DMS79 (cell line): ENCODE measurements at places on chromosomes 3 and 15.

DNA sequence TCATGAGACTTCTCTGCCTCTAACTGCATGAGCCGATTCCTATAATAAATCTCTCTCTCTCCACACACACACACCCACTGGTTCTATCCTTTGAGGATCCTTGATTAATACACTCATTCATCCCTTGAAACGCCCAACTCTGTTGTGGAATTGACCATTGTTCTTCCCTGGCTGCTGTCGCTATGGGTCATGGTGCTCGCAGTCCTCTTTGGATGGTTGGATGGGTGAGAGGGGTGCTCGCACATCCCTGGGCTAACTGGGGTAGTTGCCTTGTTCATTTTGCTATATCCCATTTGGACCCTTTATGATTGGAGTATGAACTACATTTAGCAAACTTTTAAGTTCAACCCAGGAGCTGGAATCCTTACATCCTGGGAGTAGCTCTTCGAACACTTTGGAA is 33.9 kb upstream of the MYZAP start:
- DNase-seq: no peak

DNA sequence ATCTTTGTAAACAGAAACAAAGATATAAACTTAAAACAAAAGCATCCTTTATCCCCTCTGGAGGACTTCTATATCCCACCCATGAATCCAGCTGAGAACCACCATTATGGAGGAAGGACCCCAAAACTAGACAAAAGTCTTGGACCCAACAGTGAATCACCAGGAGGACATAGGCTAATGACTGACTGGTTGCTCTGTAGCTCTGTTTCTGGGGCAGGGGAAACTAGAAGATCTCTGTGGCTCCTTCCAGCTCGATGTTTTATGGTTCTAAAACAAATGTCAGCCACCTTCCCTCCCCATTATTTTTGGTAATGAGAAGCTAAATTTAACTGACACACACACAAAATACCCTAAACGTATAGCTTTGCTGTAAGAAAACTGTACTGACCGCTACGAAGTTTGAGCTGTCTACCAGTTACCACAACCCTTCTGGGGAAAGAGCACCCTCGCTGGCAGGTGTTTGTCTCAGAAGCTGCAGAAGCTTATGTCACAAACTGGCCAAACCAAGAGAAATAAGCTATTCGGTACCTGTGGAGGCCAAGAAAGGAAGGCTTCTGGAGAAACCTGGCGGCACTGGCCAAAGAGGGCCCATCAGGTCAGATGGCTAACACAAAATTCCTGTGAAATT is 36.4 kb downstream of the MB21D2 start:
- no peak for DNase-seq

DNA sequence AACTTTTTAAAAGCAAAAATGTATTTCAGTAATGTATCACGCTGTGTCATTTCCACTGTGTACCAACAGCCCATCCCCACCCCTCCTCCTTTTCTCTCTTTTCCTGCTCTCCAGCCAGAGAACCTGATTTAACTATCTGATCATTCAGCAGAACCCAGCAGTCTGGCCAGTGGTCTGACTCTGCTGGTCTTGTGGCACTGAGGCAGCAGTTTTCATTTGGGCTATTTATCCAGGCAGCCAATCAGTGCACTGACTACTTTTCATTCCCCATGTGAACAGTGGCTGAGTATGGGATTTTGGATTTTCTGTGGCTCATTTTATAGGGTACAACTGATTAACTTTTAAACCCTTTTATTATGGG is 56.3 kb downstream of the GPR171 start:
- DNase-seq: no peak

- DNase-seq: no peak
Measured at GRCh38 chr15:31359702-31360111, 33.1 kb downstream of the KLF13 start.

DNA sequence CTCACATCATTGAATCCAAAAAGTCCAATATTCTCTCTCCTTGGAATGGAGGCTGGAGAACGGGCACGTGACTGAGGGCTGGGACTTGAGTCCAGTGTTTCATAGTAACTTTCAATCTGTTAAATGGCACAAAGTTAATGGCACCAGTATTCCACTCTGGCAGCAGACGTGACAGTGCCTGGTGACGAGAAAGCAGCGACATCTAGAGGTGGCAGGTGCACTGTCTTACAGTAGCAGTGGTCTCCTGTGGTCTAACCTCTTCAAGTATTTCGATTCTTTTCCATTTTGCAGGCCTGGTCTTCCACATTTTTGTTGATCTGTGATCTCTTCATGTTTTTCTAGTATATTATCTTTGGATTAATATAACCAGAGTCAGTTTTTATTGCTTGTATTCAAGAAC is 107.1 kb downstream of the OXSM start:
- no peak for DNase-seq

DNA sequence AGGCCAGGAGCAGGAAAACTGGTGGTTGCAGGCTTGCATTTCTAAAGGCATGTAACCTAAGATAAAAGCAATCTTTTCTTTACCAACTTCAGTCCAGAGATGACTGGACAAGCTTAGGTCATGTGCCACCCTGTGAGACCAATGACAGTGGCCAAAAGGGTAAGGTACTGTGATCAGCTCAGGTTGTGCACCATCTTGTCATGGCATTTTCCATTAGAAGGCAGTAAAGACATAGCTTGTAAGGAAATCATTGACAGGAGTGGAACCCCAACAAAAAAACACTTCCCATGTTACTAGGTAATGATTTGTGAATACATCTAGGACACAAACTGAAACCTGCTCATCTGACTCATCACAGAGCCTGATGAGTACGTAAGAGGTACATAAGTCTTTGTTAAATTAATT is 35.2 kb downstream of the SSR3 start:
- DNase-seq: no peak

DNA sequence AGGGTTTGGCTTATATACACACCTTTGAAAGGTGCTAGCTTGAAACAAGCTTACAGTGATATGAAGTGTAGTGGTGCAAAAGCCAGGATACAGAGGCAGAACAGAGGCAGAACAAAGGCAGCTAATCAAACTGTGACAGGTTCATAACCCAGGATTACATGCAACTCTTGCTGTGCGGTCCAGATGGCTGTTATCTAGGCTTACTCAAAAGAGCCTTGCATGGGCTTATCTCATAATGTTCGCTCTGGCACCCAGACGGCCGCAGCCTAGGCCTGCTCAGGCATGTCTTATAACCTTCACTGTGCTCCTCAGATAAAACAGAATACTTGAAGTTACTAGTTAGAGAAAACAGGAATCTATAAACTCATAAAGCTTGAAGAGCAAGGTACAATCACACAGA is 22.8 kb upstream of the NOX5 start:
- peak; percentile 10 for DNase-seq

DNA sequence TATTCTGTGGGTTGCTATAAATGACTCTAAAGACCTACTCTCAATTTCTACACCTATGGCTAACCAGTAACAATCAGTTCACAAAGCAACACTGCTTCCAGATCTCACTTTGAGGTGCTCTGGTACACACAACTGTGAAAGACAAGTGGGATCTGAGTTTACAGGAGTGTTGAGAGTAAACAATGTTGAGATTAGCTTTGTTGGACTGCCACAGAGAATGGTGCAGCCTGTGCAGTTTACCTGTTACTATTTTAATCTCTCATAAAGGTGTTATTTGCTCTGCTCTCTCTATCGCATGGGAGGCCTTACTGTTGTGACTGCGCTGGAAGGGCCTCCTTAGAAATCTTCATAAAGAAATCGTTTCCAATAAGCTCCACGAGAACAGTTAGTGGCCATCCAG is 112.0 kb downstream of the SOX2 start:
- DNase-seq: no peak

GRCh38 chr3:130395331-130395730 is 49.9 kb downstream of the COL6A5 start:
- no peak for DNase-seq

GRCh38 chr3:33144433-33144832 is 30.6 kb downstream of the CRTAP start:
- no peak for DNase-seq

GRCh38 chr15:46409841-46410301 is 775.0 kb downstream of the SQOR start:
- DNase-seq: no peak

DNA sequence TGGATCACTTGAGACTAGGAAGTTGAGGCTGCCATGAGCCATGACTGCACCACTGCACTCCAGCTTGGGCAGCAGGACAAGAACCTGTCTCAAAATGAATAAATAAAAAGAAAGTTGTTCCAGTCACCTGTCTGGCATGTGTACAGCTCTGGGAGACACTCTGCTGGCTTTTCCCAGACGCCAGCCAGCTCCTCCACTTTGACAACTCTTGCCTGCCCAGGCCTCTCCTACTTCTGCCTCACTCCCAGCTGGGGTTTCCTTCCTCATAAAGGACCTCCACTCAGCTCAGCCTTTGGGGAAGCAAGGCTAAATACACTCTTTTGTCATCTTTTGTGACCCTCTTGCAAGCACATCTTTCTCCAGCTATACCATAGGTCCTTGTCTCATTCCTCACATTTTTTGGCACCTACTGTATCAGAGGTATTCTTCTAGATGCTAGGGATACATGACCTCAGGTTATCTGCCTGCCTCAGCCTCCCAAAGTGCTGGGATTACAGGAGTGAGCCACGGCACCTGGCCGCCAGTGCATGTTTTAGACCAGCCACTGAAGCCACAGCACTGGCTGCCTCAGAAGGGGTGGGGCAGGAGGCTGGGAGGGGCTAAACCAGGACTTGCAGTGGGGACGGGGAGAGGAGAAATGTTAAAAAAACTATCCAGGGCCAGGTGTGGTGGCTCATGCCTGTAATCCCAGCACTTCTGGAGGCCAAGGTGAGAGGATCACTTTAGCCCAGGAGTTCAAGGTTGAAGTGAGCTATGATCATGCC is 10.0 kb upstream of the ELP6 start:
- no peak for DNase-seq

- DNase-seq: no peak
Measured at GRCh38 chr3:65493371-65493882, 545.3 kb downstream of the MAGI1 start.

- DNase-seq: no peak
Measured at GRCh38 chr3:32620611-32621310, 50.1 kb upstream of the DYNC1LI1 start.

DNA sequence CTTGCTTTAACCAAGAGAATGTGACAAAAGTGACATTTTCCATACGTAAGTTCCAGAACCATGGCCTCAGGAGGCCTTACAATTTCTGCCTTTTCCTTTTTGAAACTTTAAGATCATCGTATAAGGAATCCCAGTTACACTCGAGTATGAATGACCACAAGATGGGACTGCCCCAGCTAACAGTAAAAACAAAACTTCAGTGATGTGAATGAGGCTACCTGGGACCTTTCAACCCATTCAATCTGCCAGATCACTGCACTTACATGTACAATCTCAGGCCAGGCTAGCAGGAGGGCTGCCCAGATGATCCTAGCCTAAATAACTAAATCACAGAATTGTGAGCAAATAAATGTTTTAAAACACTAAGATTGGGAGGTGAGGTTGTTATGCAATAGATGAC is 328.8 kb downstream of the CNTN6 start:
- DNase-seq: no peak

- no peak for DNase-seq
Measured at GRCh38 chr15:100725121-100726069, 123.0 kb downstream of the ASB7 start.

DNA sequence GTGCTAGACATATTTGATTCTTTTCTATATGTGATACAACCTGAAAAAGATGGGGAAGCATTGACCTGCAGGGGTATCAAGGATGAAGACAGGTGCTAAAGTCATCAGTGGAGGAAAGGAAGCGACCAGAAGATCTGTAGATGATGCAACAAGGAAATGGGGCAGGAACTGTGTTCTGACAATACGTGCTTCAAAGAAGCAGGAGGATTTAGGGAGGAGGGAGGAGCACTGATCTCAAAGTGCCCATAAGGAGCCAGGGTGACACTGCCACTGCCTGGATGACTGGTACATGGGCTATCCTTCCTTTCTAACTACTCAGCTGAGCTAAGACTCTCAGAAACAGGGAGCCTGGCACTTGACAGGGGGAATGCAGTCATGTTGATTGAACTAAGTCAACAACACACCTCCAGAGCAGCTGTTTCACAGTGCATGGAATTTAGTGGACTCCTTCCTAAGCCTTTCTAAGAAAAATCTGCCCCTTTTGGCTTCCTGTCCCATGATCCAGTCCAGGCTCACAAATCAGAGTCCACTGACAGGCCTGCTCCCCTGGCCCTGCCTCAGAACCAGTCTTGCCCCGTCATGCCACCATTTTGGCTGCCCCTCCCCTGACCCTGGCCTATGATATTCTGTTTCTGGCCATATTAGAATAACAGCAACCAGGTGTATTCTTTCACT is 12.0 kb downstream of the LYSMD4 start:
- no peak for DNase-seq

GRCh38 chr15:28998511-28998910 is 112.7 kb downstream of the APBA2 start:
- DNase-seq: no peak

- DNase-seq: no peak
Measured at GRCh38 chr15:75123395-75123794, 78.3 kb upstream of the C15orf39 start.

- DNase-seq: no peak
Measured at GRCh38 chr3:112735926-112736325, 95.0 kb upstream of the CCDC80 start.

- DNase-seq: no peak
Measured at GRCh38 chr3:107637416-107638183, 114.8 kb downstream of the BBX start.

DNA sequence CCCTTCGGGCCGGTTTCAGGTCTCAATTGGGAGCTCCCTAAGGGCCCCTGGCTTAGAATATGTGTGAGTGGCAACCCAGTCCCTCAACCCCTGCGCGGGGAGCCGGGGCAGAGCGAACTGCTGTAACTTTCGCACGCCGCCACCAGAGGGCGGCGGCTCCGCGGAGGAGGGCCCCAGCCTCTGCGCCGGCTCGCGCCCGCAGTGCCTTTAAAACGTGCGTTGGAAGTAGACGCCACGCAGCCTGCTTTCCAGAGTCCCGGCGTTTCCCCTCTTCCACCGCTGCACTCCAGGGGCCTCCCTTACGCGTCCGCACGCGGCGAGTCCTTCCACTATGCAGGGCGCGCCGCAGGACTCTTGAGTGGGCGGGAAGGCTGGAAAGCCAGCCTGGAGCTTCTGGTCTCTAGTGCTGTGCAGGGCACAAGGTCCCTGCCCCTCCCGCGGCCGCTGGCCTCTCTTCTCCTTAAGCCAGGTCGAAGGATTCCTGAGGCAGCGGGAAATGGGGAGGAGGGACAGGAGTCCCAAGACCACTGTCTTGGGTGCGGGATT is 23.7 kb upstream of the RNU6-1 start:
- DNase-seq: no peak

DNA sequence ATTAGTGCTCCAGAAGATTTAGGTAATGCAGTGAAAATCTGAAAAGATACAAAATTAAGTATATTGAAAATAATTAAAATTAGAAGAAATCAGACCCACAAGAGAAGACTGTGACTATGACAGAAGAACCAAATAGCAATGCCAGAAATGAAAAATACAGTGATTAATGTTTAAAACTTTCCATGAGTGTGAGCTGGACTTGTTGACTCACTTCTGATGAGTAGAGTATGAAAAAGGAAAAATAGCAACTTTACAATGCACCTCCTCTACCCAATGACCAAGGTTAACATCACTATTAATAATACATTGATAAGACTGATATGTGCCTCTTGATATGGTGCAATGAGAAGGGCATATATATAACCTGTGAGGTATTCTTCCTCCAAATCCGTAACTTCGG is 39.3 kb upstream of the SLC22A13 start:
- no peak for DNase-seq
